Motor neuron (in vitro differentiated cells): ENCODE measurements at places on chromosomes 7 and 10. TPM values are rescaled to one million over a fixed set of nuclear protein-coding genes. Genes with fewer than 3 reads are reported as not detected.

Gene SFTPA1
- total RNA-seq: 0.20 and 0.43 TPM in 2 replicates

DNA sequence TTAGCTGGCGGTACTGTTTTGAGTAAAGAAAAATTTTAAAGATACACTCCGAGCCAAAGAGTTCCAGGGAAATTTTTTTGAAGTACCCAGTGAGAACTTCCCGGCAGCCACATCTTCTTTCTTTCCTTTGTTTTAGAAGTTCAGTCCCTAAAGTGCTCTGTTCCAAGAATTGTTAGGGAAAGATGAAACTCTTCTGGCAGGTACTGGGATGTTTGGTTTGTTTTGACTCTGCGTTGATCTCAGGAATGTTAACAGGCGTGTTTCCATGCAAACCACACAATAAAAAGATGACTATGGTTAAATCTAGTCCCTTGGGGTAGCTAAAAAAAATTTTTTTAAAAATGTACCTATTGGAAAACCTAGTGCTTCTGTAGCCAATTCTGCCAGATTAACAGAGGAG is 224.7 kb upstream of the PHYHIPL start:
- no peak for ATAC-seq

DNA sequence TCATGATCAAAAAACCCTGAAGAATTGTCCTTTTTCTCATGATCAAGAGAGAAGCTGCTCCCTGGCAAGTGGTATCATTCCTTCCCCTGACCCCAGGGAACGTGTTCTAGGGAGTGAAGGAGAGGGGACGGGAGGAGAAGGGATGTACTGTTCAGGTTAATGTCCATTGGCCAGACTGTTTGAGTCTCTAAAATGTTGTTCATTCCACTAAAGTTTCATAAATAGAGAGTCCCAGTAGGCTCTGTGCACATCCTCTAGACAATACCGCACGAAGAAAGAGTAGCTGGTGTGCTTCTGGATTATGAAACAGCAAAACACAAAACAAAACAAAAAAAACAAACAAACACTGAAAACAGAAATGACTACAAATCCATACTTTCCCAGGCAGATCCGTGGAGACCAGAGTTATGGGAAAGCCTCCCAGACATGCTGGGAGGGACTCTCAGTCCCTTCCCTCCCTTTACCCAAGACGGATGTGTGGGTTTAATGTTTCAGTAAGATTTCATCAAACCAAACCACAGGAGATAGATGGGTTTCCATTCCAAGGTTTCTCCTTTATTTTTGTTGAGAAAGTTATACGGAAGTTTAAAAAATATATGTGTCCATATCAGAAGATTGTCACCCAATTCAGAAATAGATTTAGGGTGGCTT is 66.5 kb upstream of the TNS3 start:
- no peak for ATAC-seq

GRCh38 chr7:17626235-17626634 is 314.1 kb downstream of the SNX13 start:
- no peak for ATAC-seq

GRCh38 chr7:70380421-70381015 is 751.4 kb upstream of the GALNT17 start:
- no peak for ATAC-seq

DNA sequence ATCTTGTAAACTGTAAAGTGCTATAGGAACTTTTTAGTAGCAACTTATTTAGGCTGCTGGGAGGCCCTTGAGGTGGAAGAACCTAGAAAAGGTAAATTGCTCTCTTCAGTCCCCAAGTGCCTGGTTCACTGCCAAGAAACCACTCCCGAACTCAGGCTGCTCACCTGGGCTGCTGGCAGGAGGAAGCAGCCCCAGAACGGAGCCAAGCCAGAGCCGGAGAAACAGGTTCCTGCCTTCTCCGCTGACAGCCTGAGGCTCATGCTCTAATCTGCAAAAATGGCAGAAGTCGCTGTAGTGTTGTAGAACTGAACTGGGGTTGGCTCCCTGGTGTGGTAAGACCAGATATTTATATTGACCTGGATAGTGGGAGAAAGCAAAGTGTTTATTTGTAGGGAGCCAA is 136.0 kb downstream of the CUL2 start:
- ATAC-seq: no peak

DNA sequence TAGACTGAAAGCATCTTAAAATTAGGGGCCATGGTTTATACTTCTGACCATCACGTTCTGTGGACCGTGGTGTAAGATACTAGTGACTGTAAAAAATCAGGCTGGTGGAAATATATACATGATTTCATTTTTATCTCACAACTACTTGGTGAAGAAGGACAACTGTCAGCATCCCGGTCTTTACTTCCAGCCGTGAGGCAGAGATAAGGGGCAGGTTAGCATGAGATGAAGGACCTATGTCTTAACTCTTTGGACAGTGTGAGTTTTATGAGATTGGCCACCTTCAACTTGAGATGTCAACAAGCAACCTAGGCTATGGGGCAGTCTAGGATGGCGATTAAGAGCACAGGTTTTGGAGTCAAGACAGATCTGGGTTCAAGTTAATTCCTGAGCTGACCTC is 37.5 kb upstream of the FAM171A1 start:
- no peak for ATAC-seq

- ATAC-seq: no peak
Observed at GRCh38 chr10:33027088-33027487, 69.1 kb upstream of the ITGB1 start.

GRCh38 chr7:155815332-155816191 is 3.3 kb upstream of the SHH start:
- ATAC-seq: peak; percentile 77

Gene SLC16A9
- total RNA-seq: 27.4 and 28.8 TPM in 2 replicates

DNA sequence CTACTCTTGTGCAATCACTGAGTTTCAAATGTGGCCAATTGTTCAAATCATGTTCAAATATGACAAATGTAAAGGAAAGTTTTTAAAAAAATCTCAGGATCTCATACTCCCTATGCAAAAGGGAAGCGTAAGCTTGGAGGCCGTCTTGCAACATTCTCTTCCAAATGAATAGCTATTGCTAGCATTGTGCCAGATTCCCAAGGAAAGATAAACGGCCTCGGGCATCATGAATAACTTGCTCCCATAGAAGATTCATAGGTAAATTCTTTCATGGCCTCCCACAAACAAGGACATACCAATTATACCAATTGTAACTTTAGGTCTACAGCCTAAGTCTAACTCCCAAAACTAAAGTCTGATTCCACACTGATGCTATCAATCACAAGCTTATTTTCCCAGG is 416.9 kb downstream of the THSD7A start:
- ATAC-seq: no peak

- ATAC-seq: no peak
Observed at GRCh38 chr10:124318811-124319210, 99.9 kb downstream of the OAT start.

GRCh38 chr10:13960603-13961002 is 370.1 kb downstream of the FRMD4A start:
- no peak for ATAC-seq

- ATAC-seq: no peak
Observed at GRCh38 chr10:78072504-78072903, 38.8 kb downstream of the RPS24 start.

DNA sequence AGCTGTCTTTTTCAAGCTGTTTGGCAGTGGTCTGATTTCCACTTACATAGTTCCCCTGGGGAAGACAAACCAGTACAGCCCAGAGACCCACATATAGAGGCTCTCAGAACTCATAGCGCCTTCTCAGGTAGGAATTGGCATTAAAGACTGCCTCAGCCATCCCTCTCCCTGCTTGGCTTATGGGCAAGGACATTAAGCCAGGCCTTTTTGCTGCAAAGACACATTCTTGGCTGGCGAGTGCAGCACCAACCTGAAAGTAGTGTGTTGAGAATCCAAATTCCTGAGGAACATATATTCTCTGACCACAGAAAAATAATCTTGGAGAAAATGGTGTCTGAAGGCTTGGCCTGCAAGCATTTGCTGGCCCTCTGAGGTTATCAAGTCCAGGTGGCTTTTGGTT is 39.2 kb upstream of the HPS1 start:
- no peak for ATAC-seq

Gene SPDYE9
- 0.54 and 0.81 TPM in 2 replicates for total RNA-seq

GRCh38 chr10:108141064-108141463 is 976.6 kb upstream of the SORCS1 start:
- ATAC-seq: no peak

DNA sequence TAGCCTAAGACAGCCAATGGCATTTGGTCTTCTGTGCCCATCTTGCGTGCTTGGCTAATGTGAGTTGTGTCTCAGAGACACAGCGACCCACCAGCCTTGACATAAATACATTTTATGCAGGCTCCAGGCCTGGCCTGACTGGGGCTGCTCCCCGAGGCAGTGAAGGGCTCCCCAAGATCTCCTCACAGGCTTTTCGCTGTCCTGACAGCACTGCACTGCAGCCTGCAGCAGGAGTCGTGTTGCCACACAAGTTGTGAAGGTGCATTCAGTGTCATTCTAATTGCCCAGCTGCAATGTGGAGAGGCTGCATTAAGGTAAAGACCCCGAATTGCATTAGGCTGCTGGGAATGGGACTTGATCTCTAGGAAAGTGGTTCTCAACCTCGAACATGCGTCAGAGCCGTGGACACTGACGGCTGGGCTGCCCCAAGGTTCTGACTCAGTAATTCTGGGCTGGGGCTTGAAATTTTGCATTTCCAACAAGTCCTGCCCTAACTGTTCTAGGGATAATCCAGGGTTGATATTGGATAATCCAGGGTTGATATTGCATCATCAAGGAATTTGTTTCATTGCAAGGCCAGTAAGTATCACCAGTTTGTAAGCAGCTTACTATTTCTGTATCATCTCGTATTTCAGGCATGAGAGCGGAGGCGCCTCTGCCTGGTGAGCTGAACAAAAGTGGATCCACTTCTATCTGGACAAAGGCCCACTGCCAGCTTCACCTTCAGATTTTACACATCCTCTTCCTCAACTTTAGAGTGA is 108.7 kb upstream of the INSIG1 start:
- ATAC-seq: peak; percentile 84

- no peak for ATAC-seq
Observed at GRCh38 chr10:124007773-124008145, 85.6 kb downstream of the CHST15 start.

Gene TMEM236
- 0.07 TPM in 1 of 2 replicates, not detected in the other for total RNA-seq

GRCh38 chr7:42400211-42400772 is 163.3 kb upstream of the GLI3 start:
- no peak for ATAC-seq

Gene INA
- total RNA-seq: 1.9 and 2.4 TPM in 2 replicates

Gene IRF5
- 2.5 and 5.6 TPM in 2 replicates for total RNA-seq

- no peak for ATAC-seq
Observed at GRCh38 chr7:3154317-3154716, 110.7 kb upstream of the CARD11 start.

- no peak for ATAC-seq
Observed at GRCh38 chr10:23070913-23071218, 24.5 kb upstream of the MSRB2 start.

- ATAC-seq: no peak
Observed at GRCh38 chr7:117061751-117062150, 108.5 kb downstream of the ST7 start.

Gene EN2
- total RNA-seq: 0.21 and 0.23 TPM in 2 replicates

- ATAC-seq: no peak
Observed at GRCh38 chr7:155489158-155489840, 31.4 kb downstream of the EN2 start.

GRCh38 chr10:98316661-98317060 is 48.7 kb upstream of the LOXL4 start:
- peak; percentile 63 for ATAC-seq

DNA sequence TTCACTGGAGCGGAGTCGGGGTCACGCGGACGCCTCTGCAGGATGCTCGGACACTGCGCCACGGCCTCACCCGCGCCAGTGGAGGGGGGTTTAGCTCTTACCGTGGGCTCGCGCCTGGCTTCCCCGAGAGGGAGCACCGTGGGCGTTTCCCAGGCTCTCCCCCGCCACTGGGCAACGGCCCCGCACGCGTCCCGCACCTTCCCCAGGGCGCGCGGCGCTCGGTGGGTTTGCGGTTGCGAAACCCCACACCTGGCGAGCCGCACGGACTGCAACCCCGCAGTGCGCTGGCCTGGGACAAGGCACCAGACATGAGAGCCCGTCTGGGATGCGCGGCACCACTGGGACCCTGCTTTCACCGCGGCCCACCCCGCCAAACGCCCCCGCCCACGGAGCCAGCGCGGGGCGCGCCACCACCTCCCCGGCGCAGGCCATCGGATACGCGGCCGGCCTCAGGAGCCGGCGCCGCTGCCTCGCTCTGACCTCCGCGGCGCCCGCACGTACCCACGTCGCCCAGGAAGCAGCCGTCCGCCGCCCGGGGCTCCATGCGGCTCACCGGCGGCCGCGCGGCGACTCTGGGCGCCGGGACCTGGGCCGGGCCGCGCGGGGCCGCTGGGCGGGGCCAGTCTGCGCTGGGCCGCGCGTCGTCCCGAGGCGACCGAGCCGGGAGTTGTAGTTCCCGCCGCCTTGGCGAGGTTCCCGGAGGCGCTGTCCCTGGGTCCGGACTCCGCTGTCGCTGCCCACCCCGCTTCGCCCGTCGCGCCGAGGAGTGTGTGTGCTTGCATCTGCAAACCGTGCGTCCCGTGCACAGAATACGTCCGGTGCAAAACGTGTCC is at the start of gene ASB13:
TSS of gene ASB13 (minus strand) at position 588 of the 833 bp plus-strand sequence. CDS start at position 544, 44 bp downstream.
- ATAC-seq: peak; percentile 90

DNA sequence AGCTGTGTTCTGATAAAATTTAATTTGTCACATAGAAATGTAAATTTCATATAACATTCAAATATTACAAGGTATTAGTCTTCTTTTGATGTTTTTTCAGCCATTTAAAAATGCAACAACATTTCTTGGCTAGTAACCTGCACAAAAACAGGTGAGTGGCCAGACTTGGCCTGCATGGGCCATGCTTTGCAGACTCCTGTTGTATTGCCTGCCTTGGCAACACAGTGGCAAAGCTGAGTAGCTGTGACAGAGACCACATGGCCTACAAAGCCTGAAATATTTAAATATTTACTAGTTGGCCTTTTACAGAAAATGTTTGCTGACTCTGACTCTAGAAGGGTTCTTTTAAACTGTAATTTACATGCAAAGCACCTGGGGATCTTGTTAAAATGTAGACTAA is 13.5 kb upstream of the TBX20 start:
- ATAC-seq: no peak

DNA sequence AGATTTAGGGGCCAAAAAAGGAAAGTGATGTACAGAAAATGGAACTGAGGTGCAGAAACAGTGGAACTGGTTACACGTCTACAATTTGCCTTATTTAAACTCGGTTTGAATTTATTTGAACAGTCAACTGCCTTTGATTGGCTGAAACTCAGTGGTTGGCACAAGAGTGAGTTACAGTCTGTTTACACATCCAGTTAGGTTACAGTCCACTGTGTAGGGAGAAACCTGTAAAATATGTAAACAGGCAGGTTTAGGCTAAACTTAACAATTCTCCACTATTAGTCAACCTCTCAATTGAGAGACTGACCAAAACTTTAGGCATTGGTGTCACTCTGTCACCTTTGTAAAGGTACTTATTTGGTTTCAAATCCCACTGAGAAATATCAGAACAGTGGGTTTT is 40.3 kb upstream of the RELN start:
- no peak for ATAC-seq

Gene GPRIN2
- 0.93 TPM in 1 of 2 replicates, not detected in the other for total RNA-seq

DNA sequence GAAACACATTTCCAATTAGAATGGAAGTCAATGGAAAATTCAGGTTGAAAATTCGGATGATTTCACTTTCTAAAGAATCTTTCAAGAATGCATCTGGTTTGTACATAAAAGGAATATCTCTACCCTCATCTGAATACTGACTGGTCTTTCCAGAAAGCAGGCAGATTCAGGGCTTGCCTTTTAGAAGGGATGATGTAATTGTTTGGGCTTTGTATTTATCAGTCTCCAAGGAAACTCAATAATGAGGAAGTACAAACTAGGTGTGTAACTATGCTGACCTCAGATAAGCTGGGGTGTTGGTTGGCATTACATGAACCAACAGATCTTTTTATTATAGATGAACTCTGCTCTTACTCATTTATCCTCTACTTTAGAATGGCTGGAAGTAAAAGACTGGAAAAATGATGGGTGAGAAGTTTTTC is 24.1 kb downstream of the PDLIM1 start:
- ATAC-seq: peak; percentile 99

Gene FZD1
- total RNA-seq: 2.9 and 3.4 TPM in 2 replicates
